ENCODE measurements at places on chromosomes 7 and 10.
A peak's percentile ranks its signal among the peaks of the same experiment; 100 is the strongest.

GRCh38 chr7:121313220-121313792, 15.5 kb upstream of the WNT16 start:
- DNase-seq, result no peak

- DNase-seq, result peak; percentile 81
These were observed 1.7 kb upstream of the PAX2 start for GRCh38 chr10:100743626-100744135.

- no peak for DNase-seq
These were observed 753.2 kb downstream of the LRMDA start for GRCh38 chr10:76184647-76185046.

DNA sequence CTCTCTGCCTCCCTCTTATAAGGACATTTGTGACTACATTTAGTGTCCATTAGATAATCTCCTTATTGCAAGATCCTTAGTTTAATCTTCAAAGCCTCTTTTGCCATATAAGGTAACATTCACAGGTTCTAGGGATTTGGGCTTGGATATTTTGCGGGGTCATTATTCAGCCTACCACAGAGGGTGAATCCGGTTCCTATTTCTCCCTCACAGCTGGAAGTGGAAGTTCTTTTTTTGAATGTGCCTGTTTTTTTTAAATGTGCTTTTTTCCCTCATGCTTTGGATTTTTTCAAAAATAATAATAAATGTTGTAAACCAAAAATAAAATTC, 17.1 kb upstream of the FAM221A start:
- no peak for DNase-seq

GRCh38 chr7:28418966-28419365, 6.6 kb downstream of the CREB5 start:
- no peak for DNase-seq

DNA sequence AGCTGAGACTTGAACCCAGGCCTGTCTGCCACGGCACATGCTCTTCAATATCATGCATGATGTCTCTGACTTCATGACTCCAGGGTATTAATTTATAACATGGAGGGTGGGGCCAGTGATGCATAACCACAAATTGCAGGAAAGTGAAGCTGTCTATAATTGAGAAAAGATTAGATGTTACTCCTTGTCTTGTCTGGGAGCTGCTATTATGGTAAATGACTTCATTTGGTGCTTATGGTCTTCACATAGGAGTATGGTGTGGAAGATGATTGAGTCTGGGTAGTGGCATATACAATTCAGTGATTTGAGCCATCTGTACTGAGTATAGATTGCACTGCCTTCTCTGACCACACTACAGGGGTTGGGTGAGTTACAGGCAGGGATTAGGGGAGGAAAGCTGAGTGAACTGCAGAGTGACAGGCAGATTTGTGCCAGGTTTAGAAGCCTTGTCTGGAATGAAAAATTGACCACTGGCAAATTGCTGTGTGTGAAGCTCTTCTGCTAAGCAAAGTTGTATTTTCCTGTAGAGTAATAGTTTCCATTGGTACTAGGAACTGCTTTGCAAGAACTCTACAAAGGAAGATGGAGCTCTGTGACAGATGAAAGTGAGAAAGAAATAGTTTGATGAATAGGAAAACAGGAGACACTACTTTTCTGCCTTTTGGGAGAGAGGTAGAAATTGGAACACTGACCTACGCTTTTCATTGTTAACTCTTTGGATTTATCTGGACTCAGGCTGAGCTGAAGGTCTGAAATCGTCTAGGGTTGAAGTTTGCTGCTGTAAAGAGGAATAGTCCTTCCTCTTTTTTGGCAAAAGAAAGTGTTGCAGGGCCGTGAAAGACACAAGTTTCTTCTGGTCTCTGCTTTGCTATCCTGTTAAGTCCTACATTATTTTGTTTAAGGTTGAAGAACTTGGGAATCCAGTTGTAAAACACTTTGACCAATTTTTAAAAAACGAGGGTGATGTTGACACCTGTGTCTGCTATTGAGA, 2.7 kb downstream of the SND1 start:
- DNase-seq, result no peak

- DNase-seq, result no peak
These were observed 979.3 kb upstream of the CELF2 start for GRCh38 chr10:10038348-10038747.

DNA sequence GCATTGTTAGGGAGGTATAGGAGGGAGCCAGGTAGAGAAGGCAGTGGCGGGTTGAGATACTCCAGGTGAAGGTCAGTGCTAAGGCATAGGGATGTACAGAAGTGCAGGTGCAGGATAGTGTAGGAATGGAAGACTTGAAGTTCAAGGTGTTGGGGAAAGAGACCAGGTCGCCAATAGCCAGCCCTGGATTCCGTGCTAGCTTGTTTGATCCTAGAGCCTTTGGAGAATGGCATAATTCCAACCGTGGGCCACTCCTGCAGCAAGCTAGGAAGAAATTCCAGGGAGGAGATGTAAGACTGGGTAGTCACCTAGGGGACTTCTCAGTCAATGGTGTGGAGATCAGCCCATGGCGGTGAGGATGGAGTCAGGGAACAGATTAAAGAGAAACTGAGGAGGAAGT, 272.7 kb downstream of the RPS24 start:
- no peak for DNase-seq

All from inflammatory macrophage treated with lipopolysaccharide for 1 hour (primary cell).